ENCODE measurements at places on chromosomes 2 and 18. TPM values are rescaled to one million over a fixed set of nuclear protein-coding genes. Genes with fewer than 3 reads are reported as not detected.
A peak's percentile ranks its signal among the peaks of the same experiment; 100 is the strongest.

MRO gene
- total RNA-seq, result 0.84 TPM

GRCh38 chr2:24919506-24920097, 435 bp downstream of the ADCY3 start:
- peak overlapping the region; percentile 75 for H3K27ac ChIP-seq
- DNase-seq, result no peak
- H3K27me3 ChIP-seq, result no peaks in the 10 kb centered on the region
- H3K4me3 ChIP-seq, result peak overlapping the region; percentile 66
- peaks cover 5% of the 10 kb centered on the region for H3K4me1 ChIP-seq
- H3K36me3 ChIP-seq, result peaks cover 4% of the 10 kb centered on the region

DNA sequence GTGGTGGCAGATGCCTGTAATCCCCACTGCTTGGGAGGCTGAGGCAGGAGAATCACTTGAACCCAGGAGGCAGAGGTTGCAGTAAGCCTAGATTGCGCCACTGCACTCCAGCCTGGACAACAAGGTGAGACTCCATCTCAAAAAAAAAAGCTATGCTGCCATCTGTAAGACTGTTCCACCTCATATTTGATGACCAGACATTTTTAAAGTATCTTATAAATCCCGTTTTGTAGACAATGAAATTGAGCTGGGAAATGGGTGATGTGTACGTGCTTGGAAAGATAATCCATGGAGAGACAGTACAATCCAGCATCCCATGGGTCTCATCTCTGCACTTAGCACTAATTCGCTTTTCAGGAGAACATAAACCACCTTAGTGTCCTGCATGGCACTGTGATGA, 126.5 kb upstream of the ATP5MC3 start:
- H3K27ac ChIP-seq, result no peak overlapping the region
- DNase-seq, result no peak
- no peaks in the 10 kb centered on the region for H3K36me3 ChIP-seq
- no peak overlapping the region for H3K4me3 ChIP-seq

C2orf92 gene
- 3.0 TPM for total RNA-seq

C1GALT1C1L gene
- 0.20 TPM for total RNA-seq

- H3K27me3 ChIP-seq, result no peaks in the 10 kb centered on the region
- no peak overlapping the region for H3K27ac ChIP-seq
- H3K4me3 ChIP-seq, result no peak overlapping the region
- H3K4me1 ChIP-seq, result peaks cover 13% of the 10 kb centered on the region
- H3K36me3 ChIP-seq, result no peaks in the 10 kb centered on the region
Observed at GRCh38 chr2:54899576-54900200, 150.6 kb downstream of the RTN4 start.

PIK3C3 gene
- total RNA-seq, result 40.4 TPM

DNA sequence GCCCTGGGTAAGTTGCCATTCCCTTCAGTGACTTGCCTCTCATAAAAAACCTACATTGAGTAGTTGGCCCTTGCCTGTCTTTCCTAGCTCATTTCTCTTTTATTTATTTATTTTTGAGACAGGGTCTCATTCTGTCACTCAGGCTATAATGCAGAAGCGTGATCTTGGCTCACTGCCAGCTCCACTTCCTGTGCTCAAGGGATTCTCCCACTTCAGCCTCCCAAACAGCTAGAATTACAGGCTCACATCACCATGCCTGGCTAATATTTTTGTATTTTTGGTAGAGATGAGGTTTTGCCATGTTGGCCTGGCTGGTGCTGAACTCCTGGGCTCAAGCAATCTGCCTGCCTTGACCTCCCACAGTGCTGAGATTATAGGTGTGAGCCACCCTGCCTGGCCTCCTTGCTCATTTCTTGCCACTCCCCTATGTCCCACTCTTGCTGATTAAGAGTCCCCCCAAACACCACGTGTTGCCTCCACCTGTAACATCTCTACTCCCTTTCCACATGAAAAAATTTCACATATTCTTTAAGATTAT, 12.6 kb downstream of the EVA1A start:
- no peak overlapping the region for H3K4me3 ChIP-seq
- peaks cover 16% of the 10 kb centered on the region for H3K27me3 ChIP-seq
- H3K4me1 ChIP-seq, result no peaks in the 10 kb centered on the region
- DNase-seq, result no peak
- no peak overlapping the region for H3K27ac ChIP-seq

- no peak overlapping the region for H3K27ac ChIP-seq
- H3K27me3 ChIP-seq, result peaks cover 85% of the 10 kb centered on the region
- no peaks in the 10 kb centered on the region for H3K4me1 ChIP-seq
Observed at GRCh38 chr2:178733975-178734374, 73.2 kb downstream of the TTN start.

SULT1C4 gene
- not detected for total RNA-seq

DNA sequence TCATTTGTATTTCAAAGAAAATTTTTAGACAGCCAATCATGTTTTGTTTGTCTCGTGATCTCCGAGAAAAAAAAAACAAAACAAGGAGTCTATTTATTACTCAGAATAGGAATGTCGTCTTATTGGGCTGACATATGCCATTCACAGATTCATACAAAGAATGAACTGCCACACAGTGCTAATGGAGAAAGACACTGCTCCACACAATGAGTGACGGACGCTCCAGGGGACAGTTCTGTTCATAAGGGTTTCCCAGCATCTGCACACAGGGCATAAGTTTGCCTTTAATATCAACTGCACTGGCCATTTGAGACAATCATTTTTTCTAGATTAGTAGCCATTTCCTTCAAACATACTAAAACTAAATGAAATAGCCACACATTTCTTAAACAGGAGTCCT, 3.4 kb downstream of the SERTAD2 start:
- H3K27ac ChIP-seq, result peak overlapping the region; percentile 42
- no peak overlapping the region for H3K4me3 ChIP-seq
- no peak for DNase-seq
- H3K36me3 ChIP-seq, result no peaks in the 10 kb centered on the region
- no peaks in the 10 kb centered on the region for H3K27me3 ChIP-seq

- H3K27ac ChIP-seq, result no peak overlapping the region
- no peaks in the 10 kb centered on the region for H3K27me3 ChIP-seq
- no peaks in the 10 kb centered on the region for H3K4me1 ChIP-seq
- H3K4me3 ChIP-seq, result no peak overlapping the region
Observed at GRCh38 chr2:102114290-102114721, 28.2 kb upstream of the IL1R1 start.

Data from HCT116 (cell line).